Umbilical cord (tissue), 2 donors: ENCODE measurements at places on chromosomes 16 and 17. TPM values are rescaled to one million over a fixed set of nuclear protein-coding genes. Genes with fewer than 3 reads are reported as not detected.

Gene SLC38A8
- not detected for total RNA-seq

Gene EFCAB5
- 4.3 TPM for total RNA-seq

Gene SOST
- 0.96 TPM for total RNA-seq

Gene MNT
- total RNA-seq: 25.0 TPM

DNA sequence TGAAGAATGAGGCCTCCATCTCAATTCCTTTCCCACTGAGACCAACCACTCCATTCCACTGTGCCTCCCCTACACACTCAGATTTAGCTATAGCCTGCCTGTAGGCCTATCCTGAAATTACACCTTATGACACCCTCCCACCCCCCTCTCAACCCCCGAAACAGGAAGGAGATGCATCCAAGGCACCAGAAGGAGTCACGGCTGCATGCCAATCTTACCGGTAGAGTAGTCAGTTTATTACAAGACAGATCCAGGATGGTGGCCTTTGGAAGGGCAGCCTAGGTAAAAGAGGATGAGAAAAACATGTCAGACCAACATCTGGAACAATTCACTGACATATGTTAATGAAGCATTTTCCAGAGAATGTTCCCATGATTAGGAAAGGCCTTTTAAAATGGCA is 2.6 kb downstream of the LRRC59 start:
- DNase-seq: no peak

GRCh38 chr16:11091021-11091785 is 146.8 kb downstream of the CLEC16A start:
- DNase-seq: peak; percentile 86

GRCh38 chr17:50920891-50921586 is 54.9 kb upstream of the TOB1 start:
- peak; percentile 15 for DNase-seq

DNA sequence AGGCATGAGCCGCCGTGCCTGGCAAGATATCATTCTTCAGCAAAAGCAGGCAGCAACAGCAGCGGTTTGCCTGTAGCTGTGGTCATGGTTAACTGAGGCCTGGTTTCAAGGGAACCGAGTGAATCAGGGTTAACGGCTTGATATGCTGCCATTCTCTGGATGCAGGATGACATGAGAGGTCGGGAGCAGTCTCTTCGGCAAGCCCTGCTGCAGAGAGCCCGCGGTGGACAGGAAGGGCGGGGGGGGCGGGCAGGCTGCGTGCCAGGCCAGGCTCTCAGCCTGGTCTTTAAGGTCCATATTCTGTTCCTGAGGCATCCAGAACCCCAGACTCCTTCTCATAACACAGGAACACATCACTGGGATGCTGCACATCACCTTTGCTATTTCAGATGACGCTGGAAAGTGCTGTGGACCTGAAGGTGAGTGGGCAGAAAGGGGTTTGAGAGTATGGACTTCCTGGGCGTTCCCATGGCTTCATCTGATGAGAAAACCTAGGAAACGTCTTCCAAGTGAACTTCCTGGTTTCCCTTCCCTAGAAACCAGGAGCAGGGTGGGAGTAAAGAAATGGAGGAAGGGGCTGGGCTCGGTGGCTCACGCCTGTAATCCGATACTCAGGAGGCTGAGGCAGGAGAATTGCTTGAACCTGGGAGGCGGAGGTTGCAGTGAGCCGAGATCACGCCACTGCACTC is 165.6 kb upstream of the RPH3AL start:
- DNase-seq: no peak

- DNase-seq: no peak
Observed at GRCh38 chr16:62391134-62391533, 354.9 kb upstream of the CDH8 start.

DNA sequence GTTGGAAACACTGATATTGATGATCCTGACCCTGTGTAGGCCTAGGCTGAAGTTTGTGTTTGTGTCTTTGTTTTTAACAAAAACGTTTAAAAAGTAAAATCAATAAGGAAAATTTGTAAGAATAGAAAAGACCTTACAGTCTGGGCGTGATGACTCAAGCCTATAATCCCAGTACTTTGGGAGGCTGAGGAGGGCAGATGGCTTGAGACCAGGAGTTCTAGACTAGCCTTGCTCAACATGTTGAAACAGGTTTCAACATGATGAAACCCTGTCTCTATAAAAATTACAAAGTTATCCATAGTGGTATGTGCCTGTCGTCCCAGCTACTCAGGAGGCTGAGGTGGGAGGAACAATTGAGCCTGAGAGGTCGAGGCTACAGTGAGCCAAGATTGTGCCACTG is 18.3 kb upstream of the TOM1L1 start:
- DNase-seq: no peak

DNA sequence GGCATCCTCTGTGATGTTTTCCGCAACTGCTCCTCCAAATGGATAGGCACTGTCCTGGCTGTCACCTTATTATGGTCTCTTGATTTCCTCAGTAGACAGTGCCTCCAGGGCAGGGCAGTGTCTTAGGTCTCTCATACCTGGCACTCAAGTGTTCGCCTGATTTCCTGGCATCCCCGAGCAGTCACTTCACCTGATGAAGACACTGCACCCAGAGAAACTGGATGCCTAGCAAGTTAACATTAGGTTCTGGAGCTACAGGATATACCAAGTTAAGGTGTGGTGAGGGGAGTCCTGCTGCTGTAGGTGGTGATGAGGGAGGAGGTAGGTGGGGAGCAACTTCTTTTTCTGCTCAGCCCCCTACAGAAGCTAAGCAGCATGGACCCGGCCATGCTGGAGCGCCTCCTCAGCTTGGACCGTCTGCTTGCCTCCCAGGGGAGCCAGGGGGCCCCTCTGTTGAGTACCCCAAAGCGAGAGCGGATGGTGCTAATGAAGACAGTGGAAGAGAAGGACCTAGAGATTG is 3.9 kb upstream of the MAZ start:
- DNase-seq: no peak

- DNase-seq: no peak
Observed at GRCh38 chr16:83348991-83349390, 458.8 kb upstream of the HSBP1 start.

DNA sequence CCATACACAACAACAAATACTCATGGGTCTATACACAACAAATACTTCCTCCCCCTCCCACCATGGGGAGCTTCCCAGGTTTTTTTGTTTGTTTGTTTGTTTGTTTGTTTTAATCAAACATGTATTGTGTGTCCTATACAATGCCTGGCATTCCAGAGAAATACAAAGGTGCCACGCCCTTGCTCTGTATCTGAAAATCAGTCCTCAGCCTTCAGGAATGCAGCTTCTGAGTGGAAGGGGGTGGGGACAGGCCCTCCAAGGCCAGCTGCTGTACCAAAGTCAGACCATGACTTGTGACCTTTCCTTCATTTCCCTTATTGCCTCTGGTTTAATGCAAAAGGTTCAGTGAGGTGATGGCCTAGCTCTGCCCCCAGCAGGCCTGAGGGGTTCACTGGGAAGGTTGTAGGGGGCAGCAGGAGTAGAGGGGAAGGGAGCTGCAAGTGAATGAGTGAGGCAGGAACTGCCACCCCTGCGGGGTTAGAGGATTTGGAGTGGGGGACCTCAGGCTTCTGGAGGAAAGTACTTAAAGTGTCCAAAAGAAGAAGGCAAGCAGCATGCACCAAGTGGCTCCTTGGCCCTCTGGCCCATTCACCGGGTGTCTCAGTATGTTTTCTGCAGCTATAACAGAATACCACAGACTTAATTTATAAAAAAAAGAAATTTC is 105.2 kb downstream of the CLEC16A start:
- no peak for DNase-seq

DNA sequence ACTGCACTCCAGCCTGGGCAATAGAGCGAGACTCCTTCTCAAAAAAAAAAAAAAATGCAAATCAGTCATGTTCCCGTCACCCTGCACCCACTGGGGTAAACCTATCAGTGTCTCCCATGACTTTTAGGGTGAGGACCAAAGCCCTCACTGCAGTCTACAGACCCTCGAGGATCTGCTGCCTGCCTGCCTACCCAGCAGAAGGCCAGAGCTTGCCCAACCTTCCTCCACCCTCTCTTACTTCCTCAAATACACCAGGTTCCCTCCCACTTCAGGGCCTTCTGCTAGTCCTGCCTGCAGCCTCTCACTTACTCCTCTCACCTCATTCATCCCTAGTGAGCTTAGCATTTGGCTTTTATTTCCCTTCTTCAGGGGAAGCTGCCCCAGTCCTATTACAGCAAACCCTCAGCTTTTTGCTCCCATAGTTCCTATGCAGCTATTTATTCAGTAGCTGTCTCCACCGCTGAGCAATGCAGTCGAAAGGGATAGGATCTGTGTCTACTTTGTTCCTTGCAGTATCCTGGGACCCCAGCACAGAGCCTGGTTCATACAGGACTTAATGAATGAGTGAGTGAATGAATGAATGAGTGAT is 17.8 kb upstream of the TOB1 start:
- no peak for DNase-seq

GRCh38 chr16:7914748-7915147 is 582.1 kb downstream of the RBFOX1 start:
- no peak for DNase-seq

DNA sequence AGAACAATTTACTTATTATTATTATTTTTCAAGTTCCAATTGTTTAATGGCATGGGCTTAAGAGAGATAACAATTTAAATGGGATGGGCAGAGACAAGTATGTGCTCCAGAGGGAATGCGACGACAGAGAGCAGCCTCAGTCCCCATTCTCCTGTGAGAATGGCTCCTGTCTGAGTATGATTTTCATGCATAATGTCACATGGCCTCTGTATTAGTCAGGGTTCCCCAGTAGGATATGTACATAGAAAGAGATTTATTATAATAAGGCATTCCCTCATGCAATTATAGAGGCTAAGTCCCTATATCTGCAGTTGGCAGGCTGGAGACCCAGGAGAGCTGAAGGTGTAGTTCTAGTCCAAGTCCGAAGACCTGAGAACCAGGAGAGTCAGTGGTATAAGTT is 22.9 kb upstream of the NKD1 start:
- no peak for DNase-seq

DNA sequence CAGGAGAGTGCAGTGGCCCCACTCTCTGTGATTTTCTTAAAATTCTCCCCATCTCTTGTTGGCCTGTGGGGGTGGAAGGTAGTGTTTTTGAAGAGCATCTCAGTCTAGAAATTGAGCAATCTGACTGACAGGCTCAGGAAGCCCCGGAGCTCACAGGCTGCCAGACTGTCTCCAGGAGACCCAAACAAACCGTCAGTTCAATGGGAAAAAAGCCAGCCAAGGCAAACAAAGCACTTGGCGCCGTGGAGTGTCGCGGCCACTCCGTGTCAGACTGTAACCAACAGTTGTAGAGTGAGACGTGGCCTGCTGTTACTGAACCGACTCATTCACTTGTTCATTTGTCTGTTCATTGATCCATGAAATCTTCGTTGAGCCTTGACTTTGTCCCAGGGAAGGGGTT is 33.7 kb downstream of the RGS9 start:
- no peak for DNase-seq

DNA sequence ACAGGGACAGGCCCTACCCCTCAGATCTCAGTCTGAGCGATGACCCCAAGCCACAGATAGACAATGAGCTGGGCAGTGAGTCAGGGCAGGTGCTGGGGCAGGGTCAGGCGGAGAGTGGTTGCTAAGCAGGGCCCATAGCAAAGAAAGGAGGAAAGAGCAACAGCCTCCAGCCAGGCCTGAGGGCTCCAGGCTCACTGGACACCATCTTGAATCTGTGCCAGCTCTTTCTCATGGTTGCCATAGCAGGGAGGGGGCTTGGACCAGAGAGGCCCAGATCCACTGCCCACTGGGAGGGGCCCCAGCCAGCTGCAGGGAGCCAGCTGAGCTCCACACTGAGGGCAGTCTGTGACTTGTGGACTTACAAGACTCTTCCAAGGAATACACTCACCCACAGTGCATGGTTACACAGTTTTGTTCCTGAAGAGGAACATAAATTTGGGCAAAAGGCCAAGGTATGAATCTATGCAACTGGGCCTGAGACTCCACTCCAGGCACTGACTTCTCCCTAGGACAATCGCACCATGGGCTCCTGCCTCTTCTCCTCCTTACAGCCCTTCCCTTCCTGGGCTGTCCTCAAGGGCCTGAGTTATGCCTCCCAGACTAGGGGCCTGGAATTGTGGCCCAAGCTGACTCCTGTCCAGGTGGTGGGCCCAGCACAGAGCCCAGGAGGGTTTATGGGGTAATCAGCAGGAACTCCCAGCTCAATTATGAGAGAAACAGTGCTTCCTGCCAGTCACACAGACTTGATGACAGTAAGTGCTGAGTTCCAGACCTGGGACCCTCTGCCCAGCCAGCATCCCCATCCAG is 59.9 kb downstream of the BEAN1 start:
- DNase-seq: peak; percentile 79

DNA sequence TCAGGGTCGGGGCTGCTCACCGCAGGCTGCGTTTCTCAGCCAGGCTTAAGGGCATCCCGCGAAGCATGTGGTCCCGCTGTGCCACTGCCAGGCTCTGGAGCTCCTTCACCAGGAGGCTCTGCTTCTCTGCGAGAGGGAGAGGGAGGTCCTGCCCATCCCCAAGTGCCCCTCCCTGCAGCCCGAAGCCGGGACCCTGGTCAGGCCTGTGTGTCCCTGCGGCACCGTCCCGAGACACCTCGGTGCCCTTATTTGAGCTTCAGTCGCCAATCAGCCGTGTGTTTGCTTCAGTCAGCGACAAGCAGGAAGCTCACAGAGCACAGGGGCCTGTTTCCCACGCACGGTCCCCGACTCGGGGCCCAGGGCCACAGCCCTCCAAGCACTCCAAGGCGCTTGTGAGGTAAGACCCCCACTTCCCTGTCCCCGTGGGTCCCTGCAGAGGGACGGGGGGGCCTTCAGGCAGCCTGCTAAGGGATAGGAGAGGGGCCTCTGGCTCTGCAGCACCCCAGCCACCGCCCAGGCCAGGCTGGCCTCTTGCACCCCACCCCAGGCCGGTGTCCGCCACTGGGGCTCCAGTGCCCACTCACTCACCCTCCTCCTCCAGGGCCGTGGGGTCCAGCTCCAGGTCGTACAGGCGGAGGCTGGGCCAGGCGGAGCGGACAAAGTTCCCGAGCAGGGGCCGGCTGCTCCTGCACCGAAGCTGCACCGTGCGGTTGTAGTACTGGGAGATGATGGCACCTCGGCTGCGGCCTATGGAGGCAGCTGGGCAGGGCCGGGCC is 3.2 kb downstream of the TMC6 start:
- DNase-seq: no peak

- DNase-seq: no peak
Observed at GRCh38 chr16:19574615-19575014, 19.1 kb downstream of the VPS35L start.

- no peak for DNase-seq
Observed at GRCh38 chr17:56809106-56809819, 24.5 kb downstream of the C17orf67 start.

DNA sequence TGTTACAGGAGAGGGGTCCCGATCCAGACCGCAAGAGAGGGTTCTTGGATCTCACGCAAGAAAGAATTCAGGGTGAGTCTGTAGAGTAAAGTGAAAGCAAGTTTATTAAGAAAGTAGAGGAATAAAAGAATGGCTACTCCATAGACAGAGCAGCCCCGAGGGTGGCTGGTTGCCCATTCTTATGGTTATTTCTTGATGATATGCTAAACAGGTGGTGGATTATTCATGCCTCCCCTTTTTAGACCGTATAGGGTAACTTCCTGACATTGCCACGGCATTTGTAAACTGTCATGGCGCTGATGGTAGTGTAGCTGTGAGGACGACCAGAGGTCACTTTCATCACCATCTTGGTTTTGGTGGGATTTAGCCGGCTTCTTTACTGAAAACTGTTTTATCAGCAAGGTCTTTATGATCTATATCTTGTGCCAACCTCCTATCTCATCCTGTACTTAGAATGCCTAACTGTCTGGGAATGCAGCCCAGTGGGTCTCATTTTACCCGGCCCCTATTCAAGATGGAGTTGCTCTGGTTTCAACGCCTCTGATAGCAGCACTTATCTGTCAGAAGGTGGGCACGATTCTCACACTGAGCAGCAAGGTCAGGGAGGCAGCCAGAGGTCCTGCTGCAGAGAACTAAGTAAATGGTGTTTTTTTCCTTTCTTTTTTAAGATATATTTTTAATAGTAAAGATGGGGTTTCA is 26.5 kb upstream of the XYLT2 start:
- peak; percentile 76 for DNase-seq

GRCh38 chr16:80989801-80990200 is 16.9 kb downstream of the CMC2 start:
- DNase-seq: no peak
